ENCODE measurements at places on chromosomes 4 and X. TPM values are rescaled to one million over a fixed set of nuclear protein-coding genes. Genes with fewer than 3 reads are reported as not detected.

DNA sequence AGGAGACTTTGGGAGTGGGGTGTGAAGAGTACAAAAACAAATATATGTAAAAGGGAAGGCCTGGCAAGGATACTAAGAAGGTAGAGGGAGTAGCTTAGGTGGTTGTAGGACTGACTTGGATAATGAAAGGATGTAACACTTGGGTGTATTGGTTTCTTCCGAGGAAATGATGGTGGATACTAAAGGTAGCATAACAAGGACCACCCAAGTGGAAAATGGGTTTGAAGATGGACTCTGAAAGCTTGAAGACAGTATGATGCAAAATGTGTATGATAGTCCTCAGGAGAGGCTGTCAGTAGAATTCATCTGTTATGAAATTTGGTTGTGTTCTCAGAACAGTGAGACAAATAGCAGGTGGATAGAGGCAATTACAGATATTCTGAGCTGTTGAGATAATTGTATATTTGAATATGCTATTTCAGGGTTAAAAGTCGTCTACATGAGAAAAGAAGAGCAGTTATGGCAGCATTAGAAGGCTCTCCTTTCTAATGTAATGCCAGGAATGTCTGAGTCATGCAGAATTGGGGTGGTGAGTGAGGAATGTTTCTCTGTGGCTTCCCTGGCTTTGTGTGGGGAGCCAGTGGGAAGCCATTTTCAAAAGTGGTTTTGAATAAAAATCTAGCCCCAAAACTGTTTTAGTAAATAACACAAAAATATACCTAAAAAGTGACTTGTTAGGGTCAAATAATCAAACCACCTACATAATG is 75.6 kb downstream of the FHIP1A start:
- H3K4me3 ChIP-seq: peak overlapping the region; percentile 44
- no peaks in the 10 kb centered on the region for H3K27me3 ChIP-seq
- H3K36me3 ChIP-seq: peaks cover 9% of the 10 kb centered on the region
- H3K27ac ChIP-seq: peak overlapping the region; percentile 99

The FAM9B gene
- not detected for total RNA-seq

GRCh38 chr4:15706646-15707362 is 3.9 kb downstream of the BST1 start:
- H3K4me3 ChIP-seq: no peak overlapping the region
- no peaks in the 10 kb centered on the region for H3K36me3 ChIP-seq
- no peak for DNase-seq
- peaks cover 14% of the 10 kb centered on the region for H3K27me3 ChIP-seq
- H3K4me1 ChIP-seq: peaks cover 8% of the 10 kb centered on the region

DNA sequence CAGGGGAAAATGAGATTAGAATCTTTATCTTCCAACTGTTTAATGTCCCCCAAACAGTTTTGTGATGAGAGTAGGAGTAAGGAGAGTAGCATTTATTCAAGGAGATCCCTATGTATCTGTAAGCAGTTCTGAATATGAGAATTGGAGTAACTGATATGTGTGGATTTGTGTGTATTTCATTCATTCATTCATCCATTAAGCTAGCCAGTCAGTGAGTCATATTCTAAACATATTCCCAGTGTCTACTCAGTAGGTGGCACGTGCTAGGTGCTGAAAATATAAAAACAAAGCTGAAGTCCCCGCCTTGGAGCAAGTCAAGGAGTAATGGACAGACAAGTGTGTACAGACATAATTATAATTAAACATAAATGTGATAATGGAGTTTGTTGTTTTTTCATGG is 12.4 kb upstream of the STX18 start:
- H3K4me3 ChIP-seq: no peak overlapping the region
- H3K4me1 ChIP-seq: peaks cover 9% of the 10 kb centered on the region
- no peak for DNase-seq
- no peaks in the 10 kb centered on the region for H3K27me3 ChIP-seq
- peaks cover 55% of the 10 kb centered on the region for H3K36me3 ChIP-seq
- H3K27ac ChIP-seq: no peak overlapping the region
